ENCODE measurements at places on chromosomes 2 and 18.

GRCh38 chr2:55063226-55063625 lies 13.0 kb upstream of the RTN4 start:
- DNase-seq: no peak

DNA sequence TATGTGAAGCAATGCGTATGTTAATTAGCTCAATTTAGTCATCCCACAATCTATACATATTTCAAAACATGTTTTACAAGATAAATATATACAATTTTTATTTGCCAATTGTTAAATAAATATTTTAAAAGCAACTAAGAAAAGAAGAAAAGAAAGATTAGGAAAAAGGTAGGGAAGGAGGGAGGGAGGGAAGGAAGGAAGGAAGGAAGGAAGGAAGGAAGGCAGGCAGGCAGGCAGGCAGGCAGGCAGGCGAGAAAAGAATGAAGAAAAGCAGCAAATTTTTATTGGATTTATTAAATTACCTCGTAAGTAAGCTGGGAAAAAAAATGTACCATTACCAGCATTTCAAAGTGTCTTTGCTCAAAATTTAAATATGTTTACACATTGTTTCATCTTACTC lies 30.5 kb downstream of the NOL4 start:
- no peak for DNase-seq

- DNase-seq: no peak
Measured at GRCh38 chr2:150028322-150028721, 440.7 kb upstream of the MMADHC start.

DNA sequence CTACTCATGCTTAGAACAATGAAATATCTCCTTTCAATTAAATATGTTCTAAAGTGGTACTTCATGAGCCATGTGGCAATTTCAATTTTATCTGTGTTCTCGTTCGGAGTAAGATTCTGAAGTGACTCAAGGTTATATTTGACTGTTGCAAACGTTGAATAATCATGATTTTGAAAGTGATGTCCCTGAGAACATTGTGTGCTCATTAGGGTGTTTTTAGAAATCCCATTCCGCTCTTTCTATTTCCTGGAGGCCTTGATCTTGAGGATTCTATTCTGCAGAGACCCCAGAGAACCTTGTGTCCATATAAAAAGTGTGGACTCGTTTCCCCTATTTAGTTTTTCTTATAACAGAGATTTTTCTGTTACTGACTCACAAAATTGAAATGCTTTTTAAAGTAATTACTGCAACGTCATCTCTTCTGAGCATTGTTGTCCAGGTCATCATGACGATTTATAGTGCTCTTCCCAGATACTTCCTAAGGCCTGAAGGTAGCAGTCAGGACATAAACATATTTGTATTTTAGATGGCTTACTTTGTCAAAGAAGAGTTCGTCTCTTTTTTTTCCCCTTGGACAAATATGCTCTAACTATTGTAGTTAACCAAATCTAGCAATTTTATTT lies 27.2 kb downstream of the IL1R2 start:
- DNase-seq: no peak

- no peak for DNase-seq
Measured at GRCh38 chr2:111912547-111912946, 14.1 kb downstream of the MERTK start.

GRCh38 chr2:233680361-233681045 lies 1.2 kb upstream of the UGT1A7 start:
- DNase-seq: no peak

DNA sequence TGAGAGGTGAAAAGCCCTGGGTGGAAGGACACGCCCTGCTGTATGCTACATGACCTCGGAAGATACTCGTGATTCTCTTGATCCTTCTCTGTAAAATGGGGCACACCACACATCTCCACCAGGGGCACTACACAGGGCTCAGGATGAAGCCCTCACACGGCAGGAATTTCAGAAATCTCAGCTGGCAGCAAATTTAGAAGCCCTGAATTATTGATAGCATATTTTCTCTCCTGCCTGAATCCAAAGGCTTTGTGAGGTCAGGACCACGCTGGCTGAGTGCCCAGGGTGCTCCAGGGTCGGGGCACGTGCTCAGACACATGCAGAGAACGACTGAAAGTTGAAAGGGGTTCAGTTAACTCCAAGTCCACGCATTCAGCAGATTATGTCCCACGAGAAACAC lies 42.1 kb upstream of the GALR1 start:
- DNase-seq: peak; percentile 6

GRCh38 chr2:207138627-207139297 lies 27.0 kb downstream of the KLF7 start:
- DNase-seq: no peak

DNA sequence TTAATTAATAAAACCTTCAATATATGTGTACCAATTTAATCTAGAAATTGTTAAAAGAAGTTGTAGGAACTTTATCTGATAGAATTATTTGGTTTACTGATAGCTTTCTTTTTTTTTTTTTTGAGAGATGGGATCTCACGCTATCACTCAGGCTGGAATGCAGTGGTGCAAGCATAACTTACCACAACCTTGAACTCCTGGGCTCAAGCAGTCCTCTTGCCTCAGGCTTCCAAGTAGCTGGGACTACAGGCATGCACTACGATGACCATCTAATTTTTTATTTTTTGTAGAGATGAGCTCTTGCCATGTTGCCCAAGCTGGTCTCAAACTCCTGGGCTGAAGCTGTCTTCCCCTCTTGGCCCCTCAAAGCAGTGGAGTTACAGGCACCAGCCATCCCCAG lies 66.8 kb downstream of the CCDC138 start:
- DNase-seq: no peak

- no peak for DNase-seq
Measured at GRCh38 chr2:222919841-222920526, 59.1 kb downstream of the ACSL3 start.

DNA sequence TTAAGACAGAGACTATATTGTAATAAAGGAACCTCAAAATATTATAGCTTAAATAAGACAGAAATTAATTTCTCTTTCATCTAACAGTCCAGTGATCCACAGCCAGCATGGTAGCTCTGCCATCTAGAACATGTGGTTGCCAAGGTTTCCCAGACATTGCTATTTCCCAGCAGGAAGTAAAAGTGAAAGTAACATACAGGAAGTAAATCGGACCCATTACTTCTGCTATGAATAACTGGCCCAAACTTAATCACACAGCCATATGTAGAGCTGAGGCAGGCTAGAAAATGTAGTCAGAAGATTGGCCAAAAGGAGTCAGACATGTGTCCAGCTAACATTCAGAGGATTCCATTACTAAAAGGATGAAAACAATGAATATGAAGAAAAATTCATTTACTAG lies 71.0 kb downstream of the NOL4 start:
- DNase-seq: peak; percentile 21

- no peak for DNase-seq
Measured at GRCh38 chr2:163610817-163611556, 124.8 kb downstream of the FIGN start.

- DNase-seq: no peak
Measured at GRCh38 chr18:7585276-7585670, 18.2 kb downstream of the PTPRM start.

DNA sequence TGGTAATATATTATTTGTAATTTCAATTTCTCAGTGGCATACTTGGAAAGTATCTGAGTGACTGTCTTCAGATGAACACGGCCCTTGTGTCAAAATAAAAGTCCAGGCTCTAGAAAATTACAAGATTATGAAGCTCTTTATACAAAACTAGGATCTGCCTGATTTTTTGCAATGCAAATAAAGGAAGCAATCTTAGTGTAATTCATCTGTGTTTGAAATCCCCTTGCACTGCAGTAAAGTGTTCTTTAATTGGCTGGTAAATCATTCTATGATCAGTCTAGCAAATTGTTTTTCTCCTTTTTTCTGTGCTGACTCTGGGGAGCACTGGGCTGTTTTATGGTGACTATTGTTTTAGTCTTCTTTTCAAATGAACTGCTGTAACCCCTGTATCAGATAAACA lies 1039.0 kb downstream of the SOCS6 start:
- peak; percentile 22 for DNase-seq

GRCh38 chr18:47632970-47633635 lies 297.4 kb downstream of the SMAD2 start:
- DNase-seq: no peak

- peak; percentile 26 for DNase-seq
Measured at GRCh38 chr2:193583638-193584400, 1389.1 kb upstream of the TMEFF2 start.

- no peak for DNase-seq
Measured at GRCh38 chr2:8633735-8634313, 48.0 kb upstream of the ID2 start.

GRCh38 chr2:204775766-204776165 lies 230.5 kb downstream of the PARD3B start:
- DNase-seq: no peak

DNA sequence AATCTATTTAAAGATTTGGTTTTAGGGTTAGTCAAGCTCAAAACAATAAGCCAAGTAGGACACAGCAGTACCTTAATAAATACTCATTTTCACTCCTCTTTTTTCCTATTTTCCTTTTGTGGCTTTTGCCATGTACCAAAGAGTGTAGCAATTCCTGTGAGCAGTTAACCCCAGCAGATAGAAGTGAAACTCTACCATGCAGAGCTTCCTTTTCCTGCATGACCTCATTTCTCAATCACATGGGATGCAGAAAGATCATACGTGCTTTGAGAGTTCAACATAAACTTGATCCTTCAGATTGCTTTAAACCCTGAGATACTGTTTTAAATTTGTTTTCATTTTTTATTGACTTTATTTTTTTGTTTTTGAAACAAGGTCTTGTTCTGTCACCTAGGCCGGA lies 99.1 kb upstream of the ARHGAP15 start:
- no peak for DNase-seq

GRCh38 chr18:28125051-28125450 lies 51.9 kb downstream of the CDH2 start:
- DNase-seq: no peak

DNA sequence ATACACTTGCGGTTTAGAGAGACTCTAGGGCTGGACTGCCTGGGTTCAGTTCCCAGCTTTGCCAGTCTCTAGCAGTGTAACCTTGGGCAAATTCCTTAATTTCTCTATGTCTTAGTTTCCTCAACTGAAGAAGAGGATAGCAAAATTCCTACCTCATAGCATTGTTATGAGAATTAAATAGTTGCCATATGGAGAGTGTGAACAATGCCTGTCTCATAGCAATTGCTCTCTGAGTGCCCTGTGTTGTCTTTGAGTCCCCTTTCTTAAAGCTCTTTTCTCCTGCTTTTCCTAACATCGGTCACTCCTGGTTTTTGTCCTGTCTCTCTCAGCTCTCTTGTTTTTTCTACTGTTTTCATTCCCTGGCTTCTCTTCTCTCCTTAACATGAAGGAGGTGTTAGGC lies 116.8 kb upstream of the ALPP start:
- no peak for DNase-seq

DNA sequence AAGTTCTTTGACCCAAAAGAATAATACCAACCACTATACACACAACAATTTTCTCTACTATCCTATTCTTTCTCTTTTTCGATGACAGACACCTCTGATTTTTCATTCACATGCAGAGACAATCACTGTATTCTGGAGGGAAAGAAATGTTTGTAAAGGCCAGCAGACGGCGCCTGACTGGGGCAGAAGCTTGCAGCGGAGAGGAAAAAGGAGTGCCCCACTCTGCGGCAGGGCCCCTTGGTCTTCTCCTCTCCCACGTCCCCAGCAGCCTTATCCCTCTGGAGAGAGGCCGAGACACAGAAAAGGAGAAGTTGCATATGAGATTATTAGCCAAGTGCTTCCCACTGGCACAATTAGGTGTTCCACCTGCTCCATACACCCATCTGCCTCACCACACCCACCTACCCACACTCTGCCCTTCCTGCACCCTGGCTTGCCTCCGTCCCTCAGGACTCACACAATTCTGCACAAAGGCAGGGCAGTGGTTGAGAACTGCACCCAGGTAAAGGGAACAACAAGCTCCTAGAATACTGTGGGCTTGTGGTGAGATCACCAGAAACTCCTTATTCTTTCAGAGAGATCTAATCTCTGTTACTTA lies 687.3 kb downstream of the NRXN1 start:
- peak; percentile 58 for DNase-seq

DNA sequence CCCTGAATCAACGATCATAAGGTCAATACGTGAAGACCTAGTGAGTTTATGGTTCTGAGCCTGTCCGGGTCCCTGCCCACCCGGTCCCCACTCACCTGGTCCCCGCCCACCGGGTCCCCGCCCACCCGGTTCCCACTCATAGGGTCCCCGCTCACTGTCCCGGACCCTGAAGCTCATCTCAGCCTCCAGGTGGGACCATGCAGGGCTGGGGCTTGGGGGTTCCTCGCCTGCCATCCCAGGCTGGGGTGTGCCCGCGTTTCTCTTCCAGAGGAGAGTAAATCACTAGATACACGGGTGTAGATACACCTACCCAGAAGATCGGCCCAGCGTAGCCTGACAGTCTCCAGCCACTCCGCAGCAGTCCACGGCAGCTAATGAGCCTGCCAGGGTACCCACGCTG lies 131.5 kb downstream of the MBP start:
- DNase-seq: no peak

DNA sequence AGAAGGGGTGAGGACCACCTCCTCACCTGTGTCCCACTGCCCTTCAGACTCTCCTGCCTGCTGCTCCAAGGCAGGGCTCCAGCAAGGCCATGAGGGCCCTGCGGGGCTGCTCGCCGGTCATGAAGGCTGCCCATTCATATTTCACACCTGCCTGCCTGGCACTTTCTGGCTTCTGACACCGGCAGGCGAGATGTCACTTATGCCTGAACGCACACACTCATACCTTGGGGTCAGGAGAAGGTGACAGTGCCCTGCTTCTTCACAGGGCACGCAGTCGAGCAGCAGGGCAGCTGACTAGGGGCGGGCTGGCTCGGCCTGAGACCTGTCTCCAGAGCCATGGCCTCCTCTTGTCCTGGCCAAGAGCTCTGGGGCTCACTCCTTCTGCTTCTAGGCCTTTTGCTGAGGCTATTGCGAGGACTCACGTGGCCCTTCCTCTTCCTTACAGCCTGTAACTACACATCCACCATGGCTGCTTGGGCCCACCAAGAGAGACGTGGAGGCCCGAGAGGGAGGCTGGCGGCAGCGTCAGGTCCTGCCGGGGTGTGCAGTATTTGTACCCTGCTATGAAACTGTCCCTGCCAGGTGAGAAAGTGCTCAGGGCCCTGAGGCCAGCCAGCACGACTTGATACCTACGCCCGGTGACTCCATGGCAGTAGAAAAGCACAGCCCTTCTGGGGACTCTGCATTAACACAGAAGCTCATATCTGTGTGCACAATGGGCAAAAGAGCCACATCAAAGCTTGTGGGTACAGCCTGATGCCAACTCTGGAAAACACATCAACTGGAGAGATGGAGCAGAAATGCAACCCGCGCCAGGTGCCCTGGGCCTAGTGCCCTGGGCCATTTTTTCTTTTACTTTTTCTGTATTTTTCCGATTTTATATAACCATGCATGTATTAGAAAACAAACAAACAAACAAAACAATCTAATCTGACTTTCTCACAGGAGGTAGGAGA lies 30.6 kb downstream of the HS6ST1 start:
- no peak for DNase-seq

GRCh38 chr18:37764541-37765288 lies 199.1 kb upstream of the CELF4 start:
- DNase-seq: no peak

GRCh38 chr2:188403676-188404075 lies 112.0 kb downstream of the GULP1 start:
- DNase-seq: no peak

- DNase-seq: no peak
Measured at GRCh38 chr2:171315781-171316180, 118.0 kb downstream of the METTL8 start.

Measured in NCI-H2081 (cell line).